ENCODE measurements at places on chromosomes 7 and 10.

DNA sequence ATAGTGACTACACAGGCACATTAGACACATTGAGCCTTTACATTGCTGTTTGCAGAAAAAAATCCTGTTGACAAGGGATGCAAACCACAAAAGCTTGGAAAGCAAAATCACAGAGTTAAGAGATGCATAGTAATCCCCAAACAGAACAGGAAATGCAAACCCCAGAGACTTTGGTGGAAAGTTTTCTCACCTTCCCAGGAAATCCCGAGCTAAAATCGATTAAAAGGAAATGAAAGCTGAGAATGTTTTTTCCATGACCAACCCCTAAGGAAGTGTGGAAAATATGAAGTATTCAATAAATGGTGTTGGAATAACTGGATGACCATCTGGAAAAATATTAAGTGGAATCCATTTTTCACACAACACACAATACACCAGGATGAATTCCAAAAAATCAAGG lies 598.7 kb downstream of the GRID1 start:
- no peak for DNase-seq

- no peak for DNase-seq
Observed at GRCh38 chr10:47276071-47276470, 23.9 kb upstream of the GDF10 start.

DNA sequence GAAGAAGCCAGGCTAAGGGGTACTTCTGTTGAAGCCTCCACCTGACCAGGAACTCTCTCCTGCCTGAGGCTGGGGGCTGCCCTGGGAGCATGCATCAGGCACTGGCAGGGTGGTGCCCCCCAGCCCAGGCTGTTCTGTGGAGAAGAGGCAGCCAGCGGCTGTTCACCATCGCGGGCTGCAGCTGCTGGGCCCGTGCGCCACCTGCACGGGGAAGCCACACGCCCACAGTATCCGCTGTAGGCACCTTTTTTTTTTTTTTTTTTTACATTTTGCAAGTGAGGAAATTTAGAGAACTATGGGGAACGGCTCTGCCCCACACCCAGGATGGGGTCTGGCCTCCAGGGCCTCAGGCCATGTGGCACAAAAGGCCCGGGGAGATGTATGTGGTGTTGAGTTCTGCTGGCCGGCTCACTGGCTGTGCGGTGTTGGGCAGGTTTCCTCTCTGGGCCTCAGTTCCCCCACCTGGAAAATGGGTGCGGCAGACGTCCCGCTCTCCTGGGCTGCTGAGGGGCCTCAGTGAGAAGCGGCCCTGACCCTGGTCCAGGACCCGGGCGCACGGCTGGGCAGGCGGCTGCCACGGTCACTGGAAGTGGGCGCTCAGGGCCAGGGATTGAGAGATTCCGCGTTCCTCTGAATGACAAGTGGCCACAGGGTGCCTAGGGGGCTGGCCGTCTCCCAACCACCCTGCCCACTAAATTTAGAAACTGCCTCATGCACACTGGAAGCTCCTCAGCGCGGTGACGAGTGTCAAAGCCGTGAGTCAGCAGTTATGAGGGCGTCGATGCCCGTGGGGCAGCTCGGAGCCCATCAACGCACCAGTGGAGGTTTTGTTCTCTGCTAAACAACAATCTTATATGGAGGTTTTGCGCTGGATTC lies 8.8 kb upstream of the INTS1 start:
- no peak for DNase-seq

GRCh38 chr10:113820507-113820906 lies 33.4 kb downstream of the DCLRE1A start:
- no peak for DNase-seq

DNA sequence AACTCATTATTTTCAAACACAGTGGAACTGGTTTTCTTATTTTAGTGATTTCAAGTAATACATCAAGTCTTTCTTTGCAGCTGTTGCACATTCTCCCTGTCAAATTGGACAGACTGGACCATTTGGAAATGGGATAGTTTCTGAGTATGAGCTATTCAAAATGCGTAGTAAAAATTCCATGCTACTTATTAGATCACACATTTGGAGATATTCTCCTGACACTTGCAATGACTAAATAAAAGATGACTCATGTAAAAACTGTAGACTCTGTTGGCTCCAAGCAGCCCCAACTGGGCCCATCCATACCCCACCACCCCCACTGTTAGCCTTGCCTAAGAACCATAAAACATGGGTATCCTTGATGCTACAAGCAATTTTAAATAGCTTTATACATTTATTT lies 25.9 kb upstream of the BICC1 start:
- DNase-seq, result no peak

Measured in NCI-H446 treated with DMSO at 0.1 percent for 48 hours (cell line).